ENCODE measurements at places on chromosomes 3 and 15. TPM values are rescaled to one million over a fixed set of nuclear protein-coding genes. Genes with fewer than 3 reads are reported as not detected.

Gene KBTBD12
- 1.5 TPM for polyA plus RNA-seq

Gene SLC24A5
- polyA plus RNA-seq: 2.0 TPM

Gene TERC
- polyA plus RNA-seq: 0.35 TPM

Gene RNU5B-1
- not detected for polyA plus RNA-seq

Gene SPSB4
- 14.8 TPM for polyA plus RNA-seq

Gene CPLX3
- polyA plus RNA-seq: not detected

Gene MAP1A
- 9.3 TPM for polyA plus RNA-seq

Gene PLCB2
- 10.8 TPM for polyA plus RNA-seq

Gene EPHB1
- polyA plus RNA-seq: 5.9 TPM

Gene ADAMTS7
- 21.4 TPM for polyA plus RNA-seq

Gene RLBP1
- not detected for polyA plus RNA-seq

Gene HAUS2
- 27.2 TPM for polyA plus RNA-seq

Gene CASR
- polyA plus RNA-seq: 24.9 TPM

Gene GOLGA6D
- 0.57 TPM for polyA plus RNA-seq

Gene FHIT
- 25.0 TPM for polyA plus RNA-seq

Gene CD86
- 1.3 TPM for polyA plus RNA-seq

Gene FURIN
- polyA plus RNA-seq: 36.5 TPM
